ENCODE measurements at places on chromosomes 1 and 21. TPM values are rescaled to one million over a fixed set of nuclear protein-coding genes. Genes with fewer than 3 reads are reported as not detected.

- DNase-seq = no peak
These were observed 237.4 kb upstream of the RAB4A start for GRCh38 chr1:229033480-229033879.

GRCh38 chr1:78721136-78721535 is 71.5 kb downstream of the IFI44 start:
- DNase-seq = no peak

- no peak for DNase-seq
These were observed 2.8 kb upstream of the C1orf162 start for GRCh38 chr1:111471012-111471411.

- DNase-seq = no peak
These were observed 65.2 kb downstream of the CACNA1E start for GRCh38 chr1:181548497-181548896.

UQCRH gene
- 554 TPM for total RNA-seq

DNA sequence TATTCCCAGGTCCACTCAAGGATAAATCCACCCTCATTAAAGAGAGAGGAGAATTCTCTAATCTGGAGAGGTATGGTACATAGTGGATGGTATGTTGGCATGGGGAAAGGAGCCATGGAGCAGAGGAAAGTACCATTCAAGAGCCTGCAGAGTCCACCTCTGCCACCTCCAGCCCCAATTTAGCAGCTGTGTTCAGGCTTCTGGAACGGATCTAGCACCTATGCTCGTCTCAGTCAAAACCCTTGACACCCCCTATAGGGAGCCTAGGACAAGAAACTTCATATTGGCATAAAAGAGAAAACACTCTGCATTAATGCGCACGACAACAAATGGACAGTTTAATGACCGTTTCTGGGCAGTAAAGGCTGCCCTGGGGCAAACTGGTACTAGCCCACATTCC is 161.1 kb upstream of the FAM78B start:
- no peak for DNase-seq

- no peak for DNase-seq
These were observed 26.5 kb upstream of the SAMD11 start for GRCh38 chr1:897226-897625.

GRCh38 chr1:68225781-68226180 is 6.5 kb downstream of the WLS start:
- no peak for DNase-seq

GRCh38 chr21:42140196-42140934 is 69.2 kb downstream of the UMODL1 start:
- DNase-seq = no peak

FDPS gene
- 239 TPM for total RNA-seq

SLC5A3 gene
- total RNA-seq = 18.4 TPM

DNA sequence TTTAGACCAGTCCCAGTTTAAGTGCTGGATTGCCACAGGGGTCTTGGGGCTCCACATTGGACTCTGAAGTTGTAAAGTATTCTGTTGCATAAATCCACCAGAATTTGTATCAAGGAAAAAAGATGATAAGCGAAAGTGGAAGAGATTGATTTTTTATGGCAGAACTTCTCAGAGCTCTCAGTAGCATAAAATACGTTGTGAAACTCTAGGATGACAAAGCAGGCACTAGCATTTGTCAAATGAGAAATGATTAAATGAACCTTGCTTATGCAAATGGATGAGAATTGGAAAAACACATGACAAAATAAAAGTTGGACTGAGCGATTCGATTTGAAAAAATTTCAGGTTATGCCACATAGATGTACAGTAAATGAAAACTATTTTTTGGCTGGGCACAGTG is 253.8 kb upstream of the RAB4A start:
- DNase-seq = no peak

GRCh38 chr1:48030696-48031365 is 33.6 kb upstream of the TRABD2B start:
- DNase-seq = no peak

LIPI gene
- not detected for total RNA-seq

DNA sequence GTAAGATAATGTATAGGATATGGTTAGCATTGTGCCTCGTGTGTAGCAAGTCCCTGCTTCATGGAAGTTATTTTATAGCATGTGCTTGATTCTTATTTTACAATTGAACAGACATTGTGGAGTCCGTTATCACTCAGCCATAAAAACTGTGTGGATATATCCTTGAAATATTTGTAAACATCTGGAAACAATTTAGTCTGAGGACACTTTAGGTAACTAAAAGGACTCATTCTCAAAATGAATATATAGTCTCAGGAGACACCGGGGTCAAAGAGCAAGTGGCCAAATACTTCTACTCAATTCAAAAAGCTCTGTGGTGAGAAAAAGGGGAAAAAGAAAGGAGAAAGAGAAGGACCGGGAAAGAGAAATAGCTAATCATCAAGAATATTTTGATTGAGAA is 23.7 kb downstream of the PRRX1 start:
- no peak for DNase-seq

DNA sequence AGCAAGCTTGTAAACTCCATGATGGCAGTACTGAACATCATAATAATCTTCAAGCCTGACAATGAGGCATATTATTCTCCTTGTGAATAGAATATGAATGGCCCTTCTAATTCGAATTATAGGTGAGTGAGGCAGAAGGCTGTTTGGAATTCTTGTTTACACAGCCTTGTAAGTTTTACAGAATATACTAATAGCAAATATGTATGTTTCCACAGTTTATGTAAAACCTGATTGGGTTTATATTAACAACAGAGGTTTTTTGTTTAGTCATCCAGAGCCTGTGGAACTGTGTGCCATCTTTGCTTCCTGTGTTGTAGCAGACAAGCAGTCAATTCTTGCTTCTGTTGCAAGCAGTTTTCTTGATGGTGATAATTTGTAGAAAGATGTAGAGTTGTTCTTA is 8.0 kb downstream of the OSBPL9 start:
- DNase-seq = peak; percentile 16

Measured in Caki2 (cell line).